HS-5 (cell line): ENCODE measurements at places on chromosomes 2 and 18.

DNA sequence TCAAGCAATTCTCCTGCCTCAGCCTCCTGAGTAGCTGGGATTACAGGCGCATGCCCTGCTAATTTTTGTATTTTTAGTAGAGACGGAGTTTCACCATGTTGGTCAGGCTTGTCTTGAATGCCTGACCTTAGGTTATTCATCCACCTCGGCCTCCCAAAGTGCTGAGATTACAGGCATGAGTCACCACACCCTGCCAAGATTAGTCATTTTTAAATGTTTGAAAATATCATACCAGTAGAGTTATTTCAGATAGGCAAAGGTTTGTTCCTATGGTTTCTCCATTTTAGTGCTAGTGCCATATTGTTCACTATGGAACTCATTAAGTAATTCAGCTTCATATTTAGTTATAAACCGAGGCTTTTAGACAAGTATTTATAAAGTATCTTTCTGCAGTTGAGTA, 52.3 kb downstream of the HIBCH start:
- DNase-seq: peak; percentile 65

- no peak for DNase-seq
These were observed 488.0 kb downstream of the CBLN2 start for GRCh38 chr18:72056171-72056570.

DNA sequence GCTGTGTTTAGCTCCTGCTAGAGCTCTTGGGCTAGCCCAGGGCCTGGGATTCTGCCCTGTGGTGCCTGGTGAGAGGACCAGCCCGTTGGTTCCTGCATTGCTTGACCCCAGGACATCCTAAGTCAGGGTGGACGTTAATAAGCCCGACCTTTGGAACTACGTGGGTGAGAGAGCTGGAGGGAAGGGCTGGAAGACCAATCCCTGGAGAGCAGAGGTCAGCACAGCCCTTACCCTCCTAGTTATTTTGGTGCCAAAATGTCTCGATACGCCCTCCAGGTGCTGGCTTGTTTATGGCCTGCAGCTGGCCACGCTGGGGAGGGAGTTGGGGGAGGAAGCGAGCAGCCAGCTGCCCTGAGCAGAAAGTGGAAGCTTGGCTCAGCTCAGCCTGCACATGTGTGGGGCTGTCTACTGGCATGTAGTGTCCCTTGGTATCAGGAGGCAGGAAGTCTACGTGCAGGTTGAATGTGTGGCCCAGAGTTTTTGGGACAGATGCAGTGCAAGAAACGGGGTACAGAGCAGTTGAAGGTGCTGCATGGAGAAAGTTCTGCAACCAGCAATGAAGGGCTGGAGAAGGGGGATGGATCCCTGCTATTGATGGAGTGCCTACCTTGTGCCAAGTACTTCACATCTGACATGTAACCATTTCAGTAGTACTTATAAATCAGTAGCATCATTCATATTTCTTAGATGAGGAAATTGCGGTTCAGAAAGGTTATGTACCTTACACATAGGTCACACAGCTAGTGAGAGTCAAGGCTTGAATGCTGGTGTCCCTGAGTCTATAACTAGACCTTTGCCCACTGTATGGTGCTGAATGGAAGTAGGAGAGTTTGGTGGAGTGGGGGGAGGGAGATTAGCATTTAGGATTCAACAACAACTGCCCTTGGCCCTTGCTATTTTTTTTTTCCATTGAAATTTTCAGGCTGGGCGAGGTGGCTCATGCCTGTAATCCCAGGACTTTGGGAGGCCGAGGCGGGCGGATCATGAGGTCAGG, 5.0 kb upstream of the DGKD start:
- DNase-seq: no peak

DNA sequence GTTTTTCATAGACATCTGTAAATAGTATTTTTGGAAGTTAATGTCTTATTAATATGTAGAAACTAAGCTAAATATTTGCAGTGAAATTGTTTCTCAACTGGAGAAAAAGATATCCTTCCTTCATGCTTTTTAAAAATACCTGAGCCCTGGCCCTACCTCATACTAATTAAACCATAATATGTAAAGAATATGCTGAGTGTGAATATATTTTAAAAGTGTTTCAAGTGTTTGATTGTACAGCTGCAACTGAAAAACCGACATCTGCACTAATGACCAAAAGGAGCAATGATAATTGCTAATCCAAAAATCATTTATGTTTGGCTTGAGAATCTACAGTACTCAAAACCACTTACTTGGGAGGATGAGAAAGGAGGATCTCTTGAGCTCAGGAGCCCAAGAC, 156.7 kb downstream of the MBD5 start:
- DNase-seq: no peak

- no peak for DNase-seq
These were observed 163.5 kb upstream of the CXCR4 start for GRCh38 chr2:136281281-136282114.

- DNase-seq: no peak
These were observed 34.8 kb downstream of the SDC1 start for GRCh38 chr2:20190170-20190569.

DNA sequence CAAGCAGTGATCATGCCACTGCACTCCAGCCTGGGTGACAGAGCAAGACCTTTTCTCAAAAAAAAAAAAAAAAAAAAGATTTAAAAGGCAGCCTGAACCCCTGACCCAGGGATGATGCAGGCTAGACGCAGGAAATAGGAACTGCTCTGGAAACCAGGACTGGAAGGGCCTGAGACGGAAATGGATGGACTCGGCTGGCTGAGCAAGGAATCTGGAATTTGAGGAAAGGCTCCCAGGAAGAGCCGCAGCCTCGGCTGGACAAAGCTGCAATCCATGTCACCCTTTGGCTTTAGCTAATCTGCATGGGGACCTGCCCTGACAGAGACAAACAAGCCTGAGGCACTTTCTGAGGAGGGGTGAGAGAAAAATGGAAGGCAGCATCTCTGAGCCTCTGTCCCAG, 55.0 kb upstream of the DAPL1 start:
- DNase-seq: no peak

- DNase-seq: no peak
These were observed 31.4 kb upstream of the TAF1B start for GRCh38 chr2:9811679-9812511.

DNA sequence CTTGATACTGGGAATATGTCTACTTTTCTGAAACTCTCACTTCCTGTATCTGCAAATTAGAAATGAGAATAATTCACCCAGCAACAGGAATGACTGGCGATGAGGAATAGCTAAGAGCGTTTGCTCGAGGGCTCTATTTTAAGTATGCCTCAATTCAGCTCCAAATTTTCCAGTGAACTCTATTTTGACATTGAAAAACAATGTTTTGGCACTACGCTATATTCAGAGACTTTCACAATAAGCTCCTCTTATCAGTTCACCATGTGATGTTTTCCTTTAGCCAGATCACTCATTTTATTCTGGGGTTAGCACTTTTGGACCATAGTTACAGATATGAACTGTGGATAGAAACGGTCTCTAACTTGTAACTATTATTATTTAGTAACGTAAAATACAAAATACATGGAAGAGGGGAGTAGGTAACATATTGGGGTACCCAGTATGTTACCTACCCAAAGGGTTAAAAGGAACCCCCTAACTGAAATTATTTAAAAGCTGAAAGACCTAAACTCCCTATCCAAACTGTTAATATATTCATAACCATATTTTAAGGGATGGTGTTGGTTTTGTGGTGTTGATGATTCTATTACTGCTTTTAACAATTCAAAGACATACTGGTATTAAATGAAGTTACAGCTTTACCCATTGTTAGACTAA, 28.1 kb downstream of the SLC40A1 start:
- DNase-seq: no peak

DNA sequence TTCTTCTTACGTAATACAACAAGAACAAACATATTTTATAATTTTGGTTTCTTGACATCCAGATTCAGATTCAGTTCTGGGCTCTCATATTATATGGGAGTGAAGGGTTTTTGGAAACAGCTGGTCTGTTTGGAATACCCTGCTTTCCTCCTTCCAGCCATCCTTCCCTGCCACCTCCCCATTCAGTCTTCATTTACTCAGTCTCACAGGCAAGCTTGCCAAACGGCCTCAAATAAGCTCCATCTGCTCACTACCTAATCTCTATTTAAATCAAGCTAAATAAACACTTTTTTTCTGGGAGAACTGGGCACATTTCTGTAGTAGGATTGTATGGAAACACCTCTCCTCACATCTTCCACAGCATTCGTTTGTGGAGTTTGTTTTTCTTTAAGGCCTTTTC, 147.5 kb downstream of the RND3 start:
- DNase-seq: no peak

DNA sequence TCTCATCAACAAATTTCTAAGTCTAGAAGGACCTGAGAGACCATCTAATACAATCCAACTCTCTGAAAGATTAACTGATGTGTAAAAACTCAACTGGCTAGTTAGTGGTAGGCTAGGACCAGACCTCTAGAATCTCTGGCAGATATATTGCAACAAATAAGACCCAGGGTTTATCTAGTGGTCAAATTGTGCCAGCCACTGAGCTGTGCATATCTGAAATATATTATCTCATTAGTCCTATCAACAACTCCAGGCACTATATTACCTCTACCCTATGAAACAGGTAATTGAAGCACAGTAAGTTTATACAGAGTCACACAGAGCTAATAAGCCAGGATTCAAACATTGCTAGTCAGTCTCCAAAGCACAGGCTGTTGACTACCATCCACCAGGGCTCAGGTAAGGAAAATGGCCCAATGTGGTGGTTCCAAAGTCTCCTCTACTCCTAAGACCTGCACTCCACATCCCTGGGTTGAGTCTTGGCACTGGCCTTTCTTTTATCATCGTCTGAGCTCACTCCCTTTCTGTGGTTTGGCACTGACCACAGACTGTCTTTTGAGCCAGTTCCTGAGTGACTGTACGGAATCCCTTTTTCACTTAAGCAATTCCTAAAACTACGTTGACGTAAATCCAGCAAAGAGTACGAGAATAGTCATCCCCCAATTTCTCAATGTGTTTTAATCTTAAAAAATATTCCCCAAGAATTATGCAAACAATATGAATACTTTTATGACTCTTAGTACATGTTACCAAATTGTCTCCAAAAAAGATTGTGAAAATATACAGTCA, 11.9 kb upstream of the PID1 start:
- peak; percentile 98 for DNase-seq

DNA sequence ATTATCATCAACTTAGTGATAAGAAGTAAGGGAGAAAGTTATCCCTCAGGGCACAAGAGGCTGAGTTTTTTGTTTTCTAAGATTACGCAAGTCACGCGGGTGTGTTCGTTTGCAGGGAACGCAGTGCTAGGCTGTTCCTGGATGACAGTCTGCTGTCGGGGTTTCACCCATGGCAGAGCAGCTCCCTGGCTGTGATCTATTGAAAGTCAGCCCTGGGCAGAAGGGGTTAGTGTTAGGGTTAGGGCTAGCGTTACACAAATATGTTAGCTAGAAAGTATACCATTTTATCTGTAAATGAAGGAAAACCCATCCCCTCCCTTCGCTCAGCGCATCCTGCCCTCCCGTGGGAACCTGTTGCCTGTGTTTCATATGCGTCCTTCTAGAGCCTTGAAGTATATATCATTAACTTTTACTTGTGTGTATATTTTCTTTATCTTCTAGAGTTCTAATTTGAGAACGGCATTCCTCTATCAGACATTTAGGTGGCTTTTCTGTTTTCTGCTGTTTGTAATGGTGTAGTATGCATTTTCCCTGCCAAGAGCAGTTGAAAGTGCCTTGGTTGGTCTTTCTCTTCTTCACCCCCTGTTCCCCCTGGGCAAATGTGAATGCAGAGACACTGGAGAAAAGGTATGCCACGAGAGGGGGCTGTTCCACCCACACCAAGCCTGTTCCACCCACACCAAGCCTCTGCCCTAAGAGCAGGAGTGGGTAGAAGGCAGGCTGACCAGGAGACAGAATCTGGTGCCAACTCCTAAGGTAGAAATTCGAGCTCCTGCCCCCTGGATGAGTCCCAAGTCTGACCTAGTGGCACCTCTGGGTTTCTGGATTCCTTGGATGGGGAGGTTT, 47.0 kb downstream of the ARMC9 start:
- no peak for DNase-seq

DNA sequence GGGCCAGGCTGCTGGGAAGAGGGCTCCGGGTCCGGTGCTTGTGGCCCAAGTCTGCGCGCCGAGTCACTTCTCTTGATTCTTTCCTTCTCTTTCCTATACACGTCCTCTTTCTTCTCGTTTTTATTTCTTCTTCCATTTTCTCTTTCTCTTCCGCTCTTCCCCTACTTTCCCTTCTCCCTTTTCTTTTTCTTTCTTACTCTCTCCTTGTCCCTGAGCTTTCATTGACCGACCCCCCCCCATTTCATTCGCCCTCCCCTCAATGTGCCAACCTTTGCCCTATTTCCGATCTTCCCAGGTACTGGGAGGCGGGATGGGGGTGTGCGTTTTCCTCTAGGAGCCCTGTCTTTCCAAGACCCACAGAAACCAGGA, 1.8 kb downstream of the ONECUT2 start:
- DNase-seq: no peak

DNA sequence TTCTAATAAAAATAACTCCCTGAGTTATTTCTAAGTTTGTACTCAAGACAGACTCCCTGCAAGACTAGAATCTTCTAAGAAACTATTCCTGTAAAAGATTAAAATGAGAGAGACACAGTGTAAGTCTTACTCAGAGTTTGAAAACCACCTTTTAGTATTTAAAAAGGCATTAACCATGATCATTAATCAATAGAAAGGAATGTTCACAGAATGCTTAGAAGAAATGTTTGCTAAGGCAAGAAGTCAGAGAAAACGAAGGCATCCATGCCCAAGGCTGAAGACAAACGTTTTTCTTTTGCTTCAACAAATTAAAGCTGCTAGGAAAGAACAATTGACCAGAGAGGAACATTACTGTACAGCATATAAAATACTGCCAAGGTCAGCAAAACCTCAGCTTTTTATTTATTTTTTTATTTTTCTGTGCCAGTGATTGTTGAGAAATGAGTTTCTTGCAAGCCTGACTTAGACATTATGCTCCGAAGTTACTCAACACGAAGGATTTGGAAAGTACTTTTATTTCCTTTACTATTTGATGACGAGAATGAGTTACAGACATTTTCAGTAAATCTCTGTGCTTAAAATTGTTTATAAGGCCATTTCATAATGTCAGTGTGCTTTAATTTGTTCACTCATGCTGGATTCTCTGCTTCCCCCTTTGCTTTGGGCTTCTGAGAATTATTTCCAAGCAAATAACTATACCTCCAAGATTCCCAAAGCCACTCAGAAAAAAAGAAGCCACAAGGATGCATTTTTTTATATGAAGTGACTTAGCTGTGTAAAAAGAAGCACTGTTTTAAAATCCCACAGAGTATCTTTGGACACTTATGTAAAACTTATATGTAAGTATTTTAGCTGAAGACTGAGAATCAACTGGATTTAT, 20.5 kb downstream of the RND3 start:
- no peak for DNase-seq

GRCh38 chr2:200007306-200007705, 51.9 kb downstream of the MAIP1 start:
- DNase-seq: no peak

DNA sequence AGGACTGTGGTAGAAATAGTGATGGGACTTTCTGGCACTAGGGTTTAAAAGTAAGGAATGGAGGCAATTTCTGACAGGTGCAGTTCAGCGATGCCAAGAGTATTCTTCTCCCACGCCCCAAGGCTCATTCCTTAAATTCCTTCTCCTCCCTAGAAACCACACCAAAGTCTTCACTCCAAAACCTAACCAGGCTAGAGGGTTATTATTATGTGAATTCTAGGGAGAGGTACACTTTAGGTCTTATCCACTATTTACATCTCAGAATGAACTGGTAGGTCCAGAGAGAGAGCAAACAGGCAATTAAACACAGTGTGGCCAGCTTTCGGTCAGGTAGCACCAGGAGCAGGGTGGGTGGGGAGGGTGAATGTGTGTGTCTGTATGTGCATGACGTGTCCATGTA, 11.4 kb downstream of the IL1F10 start:
- DNase-seq: no peak

GRCh38 chr2:127514485-127514884, 11.8 kb downstream of the IWS1 start:
- no peak for DNase-seq

- DNase-seq: no peak
These were observed 2.1 kb downstream of the RNF149 start for GRCh38 chr2:101306410-101306809.
